ENCODE measurements at places on chromosomes 12 and 14.
A peak's percentile ranks its signal among the peaks of the same experiment; 100 is the strongest.

GRCh38 chr12:21330682-21331253, 3.9 kb downstream of the SLCO1A2 start:
- DNase-seq, result no peak

GRCh38 chr12:51311389-51311788, 12.6 kb downstream of the BIN2 start:
- no peak for DNase-seq

GRCh38 chr12:5797661-5798060, 147.4 kb downstream of the ANO2 start:
- no peak for DNase-seq

DNA sequence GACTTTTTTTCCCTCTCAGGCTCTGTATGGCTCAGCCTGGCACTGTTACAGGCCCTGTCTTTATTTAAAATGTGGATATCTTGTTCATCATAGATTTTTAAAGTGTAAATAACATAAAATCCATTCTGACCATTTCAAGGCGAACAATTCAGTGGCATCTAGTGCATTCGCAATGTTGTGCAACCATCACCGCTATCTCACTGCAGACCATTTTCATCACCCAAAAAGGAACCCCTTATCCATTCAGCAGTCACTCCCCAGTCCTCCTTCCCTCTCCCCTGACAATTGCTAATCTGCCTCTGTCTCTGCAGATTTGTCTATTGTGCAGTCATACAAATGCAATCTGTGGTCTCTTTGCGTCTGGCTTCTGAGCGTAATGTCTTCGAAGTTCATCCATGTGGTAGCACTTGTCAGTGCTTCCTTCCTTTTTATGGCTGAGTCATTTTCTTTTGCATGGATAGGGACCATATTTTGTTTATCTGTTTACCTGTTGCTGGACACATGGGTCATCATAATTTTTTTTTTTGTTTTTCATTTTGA, 148.8 kb upstream of the LHX5 start:
- DNase-seq, result no peak

DNA sequence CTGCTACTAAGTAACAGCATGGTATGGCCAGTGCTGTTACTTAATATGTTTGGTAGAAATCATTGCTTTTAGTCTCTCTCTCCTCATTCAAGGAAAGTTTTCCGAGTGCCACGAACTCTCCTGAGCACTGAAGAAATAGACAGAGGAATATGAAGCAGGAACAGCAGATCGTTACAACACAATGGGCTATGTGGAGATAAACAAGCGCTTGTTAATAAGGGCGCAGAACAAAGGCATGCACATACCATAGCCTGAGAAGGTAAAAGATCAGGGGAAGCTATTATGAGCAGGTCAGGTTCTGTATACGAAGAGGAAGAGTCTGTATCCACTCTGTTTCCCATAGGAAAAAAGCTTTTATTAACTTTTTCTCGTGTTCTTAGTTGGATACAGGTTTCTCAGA, 156.2 kb upstream of the CPNE8 start:
- DNase-seq, result no peak

DNA sequence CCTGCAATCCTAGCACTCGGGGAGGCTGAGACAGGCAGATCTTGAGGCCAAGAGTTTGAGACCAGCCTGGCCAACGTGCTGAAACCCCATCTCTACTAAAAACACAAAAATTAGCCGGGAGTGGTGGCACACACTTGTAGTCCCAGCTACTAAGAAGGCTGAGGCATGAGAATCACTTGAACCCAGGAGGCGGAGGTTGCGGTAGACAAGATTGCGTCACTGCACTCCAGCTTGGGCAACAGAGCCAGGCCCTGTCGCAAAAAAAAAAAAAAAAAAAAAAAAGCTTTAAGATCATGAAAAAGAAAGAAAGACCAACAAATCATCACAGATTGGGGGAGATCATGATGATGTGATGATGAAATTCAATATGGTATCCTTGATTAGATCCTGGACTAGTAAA, 30.6 kb downstream of the WDR89 start:
- no peak for DNase-seq

DNA sequence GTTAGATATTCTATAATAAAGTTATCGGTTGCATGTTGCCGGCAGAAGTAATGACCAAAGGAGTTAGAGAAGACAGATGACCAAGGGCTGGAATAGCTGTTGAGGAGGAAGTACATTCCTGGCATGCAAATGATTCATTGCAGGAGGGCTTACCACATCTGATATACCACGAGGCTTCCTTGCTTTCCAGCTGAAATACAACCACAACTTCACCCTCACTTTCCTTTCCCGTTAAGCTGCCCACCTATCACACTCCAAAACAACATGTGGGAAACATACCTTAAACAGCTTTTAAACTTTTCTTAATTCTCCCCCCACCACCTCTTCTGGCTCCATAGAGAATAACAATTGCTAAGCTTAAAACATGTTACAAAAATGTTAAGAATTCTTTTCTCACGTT, 594.1 kb downstream of the NRXN3 start:
- DNase-seq, result no peak

GRCh38 chr12:9143929-9144729, 28.4 kb upstream of the A2M start:
- DNase-seq, result no peak

- DNase-seq, result no peak
Observed at GRCh38 chr12:85784096-85784720, 52.0 kb downstream of the RASSF9 start.

DNA sequence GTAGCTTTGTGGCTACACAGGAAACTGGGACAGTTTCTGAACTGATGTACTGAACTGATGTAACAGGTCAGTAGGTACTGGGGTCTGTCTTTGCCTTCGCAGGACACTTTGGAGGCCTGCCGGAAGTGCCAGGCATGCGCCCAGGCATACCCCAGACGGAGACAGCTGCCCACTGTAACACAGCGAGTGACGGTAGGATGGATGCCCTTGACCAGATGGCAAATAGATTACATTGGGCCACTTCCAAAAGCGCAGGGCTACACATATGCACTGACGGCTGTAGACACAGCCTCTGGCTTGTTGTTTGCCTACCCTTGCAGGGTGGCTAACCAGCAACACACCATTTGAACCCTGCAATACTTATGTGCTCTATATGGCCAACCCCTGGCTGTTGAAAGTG, 94.1 kb upstream of the TMPO start:
- no peak for DNase-seq

GRCh38 chr12:20492251-20492760, 124.0 kb downstream of the PDE3A start:
- no peak for DNase-seq

DNA sequence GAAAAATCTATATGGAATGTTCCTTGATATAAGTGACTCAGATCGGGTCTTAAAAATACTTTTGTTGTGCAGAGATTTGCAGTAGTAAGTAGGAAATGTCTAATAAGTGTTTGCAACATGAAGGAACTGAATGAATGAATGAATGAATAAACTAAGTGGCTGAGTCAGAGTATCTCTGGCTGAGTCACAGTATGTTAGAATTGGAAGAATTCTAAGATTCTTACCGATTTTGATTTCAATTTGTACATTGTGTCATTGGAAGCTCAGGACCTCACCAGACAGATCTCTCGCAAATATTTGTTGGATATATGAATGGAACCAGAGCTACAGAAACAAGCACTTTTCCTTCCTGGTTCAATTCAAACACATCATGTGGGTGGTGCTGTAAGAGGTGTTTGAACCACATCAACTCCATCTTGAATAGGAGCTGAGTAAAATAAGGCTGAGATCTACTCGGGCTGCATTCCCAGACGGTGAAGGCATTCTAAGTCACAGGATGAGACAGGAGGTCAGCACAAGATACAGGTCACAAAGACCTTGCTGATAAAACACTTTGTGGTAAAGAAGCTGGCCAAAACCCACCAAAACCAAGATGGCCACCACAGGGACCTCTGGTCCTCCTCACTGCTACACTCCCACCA, 123.9 kb upstream of the FOXN3 start:
- peak; percentile 83 for DNase-seq

- no peak for DNase-seq
Observed at GRCh38 chr12:39685854-39686657, 66.5 kb upstream of the ABCD2 start.

GRCh38 chr12:82527165-82527780, 159.4 kb upstream of the TMTC2 start:
- peak; percentile 7 for DNase-seq

DNA sequence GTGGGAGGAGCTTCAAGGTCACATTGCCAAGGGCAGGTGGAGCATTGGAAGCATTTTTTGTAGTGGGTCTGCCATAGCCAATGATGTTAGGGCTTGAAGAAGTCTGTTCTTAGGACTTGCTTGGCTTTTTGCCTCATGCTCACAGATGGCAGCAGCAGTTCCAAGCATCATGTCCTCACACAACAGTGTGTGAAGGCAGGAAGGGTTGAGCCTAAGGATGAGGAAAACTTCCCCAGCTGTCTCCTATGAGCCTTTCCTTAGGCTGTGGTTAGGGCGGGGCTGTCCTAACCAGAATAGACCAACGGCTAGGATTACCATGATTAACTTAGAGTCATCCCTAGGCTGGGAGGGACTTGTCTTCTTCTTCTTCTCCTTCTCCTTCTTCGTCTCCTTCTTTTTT, 76.2 kb upstream of the KCNA1 start:
- no peak for DNase-seq

GRCh38 chr12:58425481-58426392, 484.4 kb downstream of the ATP23 start:
- peak; percentile 71 for DNase-seq

DNA sequence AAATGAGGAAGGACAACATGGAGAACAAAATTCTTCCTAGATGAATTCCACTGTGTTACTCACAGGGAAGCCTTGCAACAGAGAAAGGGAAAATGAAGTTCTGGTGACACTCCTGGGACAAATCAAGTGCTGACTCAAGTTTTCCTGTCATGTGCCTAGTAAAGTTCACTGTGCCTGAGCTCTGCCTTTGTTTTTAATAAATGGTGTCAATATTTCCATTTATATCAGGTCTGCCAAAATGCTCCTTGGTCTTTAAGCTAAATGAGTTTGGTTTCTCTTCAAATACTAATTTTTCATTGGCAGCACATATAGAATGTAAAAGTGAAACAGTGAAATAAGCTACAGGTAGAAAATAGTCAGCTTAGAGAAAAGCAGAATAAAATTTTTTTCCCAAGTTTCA, 33.0 kb downstream of the HIGD1C start:
- DNase-seq, result no peak

- DNase-seq, result no peak
Observed at GRCh38 chr14:56002876-56003625, 115.2 kb upstream of the PELI2 start.
